ENCODE measurements at places on chromosomes 11 and 22.
A peak's percentile ranks its signal among the peaks of the same experiment; 100 is the strongest.

DNA sequence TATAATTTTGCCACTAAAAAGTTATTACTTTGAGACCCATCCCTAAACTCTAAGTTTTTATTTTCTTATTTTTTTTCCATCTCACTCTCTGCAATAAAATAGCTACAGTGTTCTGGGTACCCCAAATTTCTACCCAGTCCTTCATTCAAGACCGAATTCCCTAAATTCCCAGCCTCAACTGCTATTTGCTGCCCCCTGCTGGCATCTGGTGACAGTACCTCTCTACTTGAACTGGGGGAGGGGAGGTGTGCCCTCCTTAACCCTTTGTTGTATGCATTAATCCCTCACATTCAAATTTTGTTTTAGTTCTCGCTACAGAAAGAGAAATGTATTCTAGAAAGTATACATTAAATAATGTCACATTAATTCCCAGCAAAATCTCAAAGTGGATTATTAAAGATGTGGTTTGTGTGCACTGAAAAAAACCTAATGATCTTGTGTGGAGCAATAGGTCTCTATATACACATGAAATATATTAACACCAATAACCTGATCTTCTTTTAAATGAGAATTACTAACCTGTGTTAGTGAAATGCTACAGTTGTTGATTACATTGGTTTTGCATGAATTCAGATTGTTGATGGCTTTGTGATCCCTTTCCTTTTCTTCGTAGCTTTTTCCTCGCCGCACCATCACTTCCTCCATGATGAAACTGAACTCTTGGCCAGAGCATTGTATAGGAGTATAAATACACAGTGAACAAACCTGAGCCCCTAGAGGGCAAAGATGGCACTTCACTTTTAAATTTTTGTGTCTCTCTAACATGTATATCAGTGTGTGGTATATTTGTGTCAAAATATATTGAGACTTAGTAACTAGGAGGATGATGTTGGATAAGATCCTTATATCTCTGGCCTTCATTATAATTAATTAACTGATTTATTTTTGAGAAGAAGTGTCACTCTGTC, 590.0 kb downstream of the METTL15 start:
- peak; percentile 64 for DNase-seq

GRCh38 chr22:20591660-20592310, 84.4 kb downstream of the MED15 start:
- peak; percentile 83 for DNase-seq

- no peak for DNase-seq
These were observed 25.2 kb downstream of the RPS6KA4 start for GRCh38 chr11:64384028-64384737.

- DNase-seq, result no peak
These were observed 38.6 kb upstream of the NOX4 start for GRCh38 chr11:89529626-89530380.

DNA sequence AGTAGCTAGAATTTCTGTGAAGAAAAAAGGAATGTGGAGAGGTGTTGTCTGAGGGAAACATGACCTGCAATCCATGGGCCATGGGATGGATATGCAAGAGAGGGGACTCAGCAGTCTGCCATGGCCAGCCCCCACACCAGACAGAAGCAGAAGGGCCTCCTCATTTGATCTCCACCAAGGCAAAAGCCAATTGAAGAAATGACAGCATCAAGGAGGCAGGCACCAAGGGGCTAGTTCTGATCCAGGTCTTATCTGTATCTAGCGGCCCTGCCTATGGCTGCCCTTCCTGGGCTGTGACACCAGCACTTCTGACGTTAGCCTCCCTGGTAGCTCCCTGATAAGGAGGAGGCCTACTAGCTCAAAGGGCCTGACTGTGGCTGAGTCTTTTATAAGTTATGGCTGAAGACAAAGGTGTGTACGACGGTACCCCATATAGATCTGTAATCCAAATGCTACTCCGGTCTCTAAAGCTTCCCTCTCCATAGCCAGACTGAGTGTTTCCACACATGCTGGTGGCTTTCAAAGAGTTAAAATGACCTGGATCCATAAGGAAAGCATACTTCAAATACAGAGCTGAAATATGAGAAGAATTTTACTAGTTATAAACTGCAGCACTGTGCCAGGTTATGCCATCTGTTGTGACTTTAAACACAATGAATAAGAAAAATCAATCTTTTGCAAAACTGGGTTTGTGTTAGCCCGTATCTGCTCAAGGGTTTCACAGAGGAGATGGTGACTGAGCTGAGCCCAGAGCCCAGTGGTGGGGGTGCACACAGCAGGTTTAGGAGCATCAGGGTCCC, 34.4 kb downstream of the HIRA start:
- DNase-seq, result no peak

DNA sequence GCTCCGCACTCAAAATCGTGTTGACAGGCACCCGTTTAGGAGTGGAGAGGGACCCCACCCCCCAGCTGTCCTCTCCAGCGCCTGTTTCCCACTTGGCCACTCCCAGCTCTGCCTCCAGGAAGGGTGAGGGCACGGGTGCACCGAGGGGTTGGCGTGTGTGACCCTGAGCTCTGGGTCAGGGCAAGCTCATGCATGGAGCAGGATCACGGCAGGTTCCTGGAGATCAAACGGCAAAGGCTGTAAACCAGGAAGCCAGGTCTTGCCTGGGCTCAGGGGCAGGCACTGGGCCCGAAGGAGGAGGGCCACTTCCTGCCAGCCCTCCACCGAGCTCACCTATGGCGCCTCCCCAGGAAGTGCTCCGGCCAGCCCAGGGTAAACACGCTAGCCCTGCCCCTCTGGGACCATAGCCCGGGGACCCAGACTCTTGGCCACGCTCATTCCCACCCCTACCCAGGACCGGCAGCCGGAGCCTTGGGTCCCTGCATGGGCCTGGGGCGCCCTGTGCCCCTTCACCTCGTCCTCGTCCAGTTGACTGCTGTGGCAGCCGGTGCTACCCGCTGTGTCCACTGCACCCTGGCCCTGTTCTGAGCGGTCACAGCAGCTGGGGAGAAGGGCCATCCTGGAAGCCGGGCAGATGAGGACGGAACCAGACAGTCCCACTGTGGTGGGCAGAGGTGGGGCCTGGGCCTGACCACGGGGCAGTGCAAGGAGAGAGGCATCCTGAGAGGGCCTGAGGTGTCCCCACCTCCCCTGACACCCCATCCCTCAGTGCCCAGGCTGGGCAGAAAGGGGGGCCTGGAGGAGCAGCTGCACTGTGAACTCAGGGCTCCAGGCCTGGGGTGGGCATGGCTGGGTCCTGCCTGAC, 1.0 kb upstream of the EPS8L2 start:
- DNase-seq, result peak; percentile 66

DNA sequence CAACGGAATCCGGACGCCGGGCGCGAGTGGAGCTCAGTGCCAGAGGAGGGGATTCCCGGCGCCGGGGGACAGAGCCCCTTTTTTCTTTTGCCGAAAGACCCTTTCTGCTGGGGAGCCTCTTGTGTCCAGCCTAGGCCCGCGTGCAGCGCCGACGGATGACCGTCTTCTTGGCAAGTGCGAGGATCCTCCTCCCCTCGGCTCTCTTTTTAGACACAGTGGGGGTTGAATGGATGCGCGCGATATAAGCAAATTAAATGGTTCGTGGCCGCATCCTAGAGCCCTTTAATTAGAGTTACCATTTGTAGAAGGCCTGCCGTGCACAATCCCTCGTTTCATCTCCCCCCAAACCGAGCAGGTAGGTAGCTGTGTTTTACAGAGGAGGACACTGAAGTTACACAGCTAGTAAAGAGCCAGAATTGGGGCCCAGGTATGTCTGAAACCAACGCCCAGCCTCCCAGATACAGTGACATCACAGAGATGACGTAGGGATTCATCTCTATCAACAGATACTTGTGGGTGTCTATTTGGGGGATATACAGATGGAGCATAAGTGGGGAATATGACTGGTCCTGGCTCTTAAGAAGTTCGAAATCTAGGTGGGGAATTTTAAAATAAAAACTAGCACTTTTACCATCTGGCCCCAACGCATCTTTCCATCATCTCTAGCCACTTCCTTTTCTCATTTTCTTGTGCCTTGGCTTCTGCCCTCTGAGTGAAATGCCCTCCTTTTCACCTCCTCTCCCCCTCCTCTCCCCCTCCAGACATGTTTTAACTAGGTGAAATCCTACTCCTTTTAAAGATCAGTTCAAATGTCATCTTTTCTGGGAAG, 875 bp downstream of the TCP11L1 start:
- no peak for DNase-seq

GRCh38 chr11:122749005-122749687, 89.2 kb upstream of the CRTAM start:
- DNase-seq, result no peak

DNA sequence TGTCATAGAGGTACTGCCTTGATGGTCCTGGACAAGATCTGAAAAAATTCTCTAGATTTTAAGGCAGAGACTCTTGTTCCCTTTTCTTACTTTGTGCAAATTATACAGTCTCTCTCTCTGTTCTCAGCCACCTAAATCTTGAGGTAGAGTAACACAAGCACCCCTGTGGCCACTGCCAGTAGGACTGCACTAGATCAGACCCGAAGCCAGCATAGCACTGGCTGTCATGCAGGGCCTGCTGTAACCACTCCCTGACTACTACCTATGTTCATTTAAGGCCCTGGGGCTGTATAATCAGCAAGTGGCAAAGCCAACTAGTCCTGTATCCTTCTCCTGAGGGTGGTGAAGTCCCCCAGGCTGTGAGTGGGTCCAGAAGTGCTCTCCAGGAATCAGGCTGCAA, 11.8 kb upstream of the SLC22A24 start:
- no peak for DNase-seq

- DNase-seq, result no peak
These were observed 23.0 kb downstream of the EHF start for GRCh38 chr11:34643846-34644245.

GRCh38 chr11:24513479-24514218, 16.8 kb downstream of the LUZP2 start:
- DNase-seq, result no peak

Data from H9 (cell line).